ENCODE measurements at places on chromosomes 6 and 20.

GRCh38 chr6:10331334-10331968 lies 83.4 kb downstream of the TFAP2A start:
- DNase-seq: no peak

GRCh38 chr6:114169763-114170162 lies 173.1 kb downstream of the HS3ST5 start:
- no peak for DNase-seq

GRCh38 chr6:121430514-121431460 lies 4.7 kb upstream of the GJA1 start:
- DNase-seq: peak; percentile 46

DNA sequence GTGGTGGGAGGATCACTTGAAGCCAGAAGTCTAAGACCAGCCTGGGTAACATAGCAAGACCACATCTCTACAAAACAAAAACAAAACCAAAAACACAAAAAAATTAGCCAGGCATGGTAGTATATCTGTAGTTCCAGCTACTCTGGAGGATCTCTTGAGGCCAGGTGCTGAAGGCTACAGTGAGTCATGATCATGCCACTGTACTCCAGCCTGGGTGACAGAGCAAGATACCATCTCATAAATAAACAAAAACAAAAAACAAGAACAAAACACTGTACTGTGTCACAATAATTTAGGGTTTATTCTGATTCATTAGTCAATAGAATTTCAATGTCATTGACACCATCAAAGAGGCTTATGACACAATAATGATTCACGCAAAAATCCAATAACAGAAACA lies 1121.7 kb upstream of the MAP3K7 start:
- no peak for DNase-seq

GRCh38 chr6:28343898-28344677 lies 5.7 kb upstream of the ZKSCAN3 start:
- no peak for DNase-seq

DNA sequence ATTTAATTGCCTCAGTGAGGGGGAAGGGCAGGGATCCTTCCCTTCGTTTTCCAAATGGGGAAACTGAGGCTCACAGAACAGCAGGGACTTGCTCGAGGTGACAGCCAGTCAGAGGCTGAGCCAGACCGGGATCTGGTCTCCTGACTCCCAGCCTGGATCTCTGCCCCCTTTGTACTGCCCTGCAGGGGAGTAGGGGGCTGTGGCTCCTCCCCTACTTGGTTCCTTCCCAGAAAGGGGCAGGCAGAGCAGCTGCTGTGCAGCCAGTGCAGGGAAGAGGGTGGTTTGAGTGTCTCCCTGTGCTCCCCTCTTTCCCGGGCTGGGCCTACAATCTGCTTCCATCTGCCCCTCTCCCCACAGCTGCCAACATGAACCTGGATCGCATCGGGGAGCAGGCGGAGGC lies 37.6 kb downstream of the UQCC2 start:
- no peak for DNase-seq

DNA sequence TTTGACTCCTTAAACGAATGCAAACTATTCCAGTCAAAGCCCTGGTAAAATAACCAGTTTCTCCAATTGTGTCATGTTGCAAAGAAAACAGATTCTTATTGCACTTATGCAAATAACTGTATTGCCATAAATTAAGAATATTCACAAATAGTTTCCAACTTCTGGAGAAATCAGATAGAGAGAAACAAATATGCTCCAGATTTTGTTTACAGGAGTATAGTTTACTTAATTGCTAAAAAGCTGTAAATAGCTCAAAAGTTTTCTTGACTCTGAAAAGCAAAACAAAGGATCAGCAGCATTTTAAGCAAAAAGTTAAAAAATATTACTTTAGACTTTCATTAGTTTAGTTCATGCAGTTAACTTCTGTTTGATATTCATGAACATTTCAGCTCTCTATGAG lies 304.2 kb downstream of the PACRG start:
- DNase-seq: no peak

GRCh38 chr6:211871-212497 lies 80.3 kb upstream of the DUSP22 start:
- DNase-seq: no peak

- no peak for DNase-seq
Measured at GRCh38 chr6:11596640-11597237, 59.2 kb downstream of the TMEM170B start.

GRCh38 chr20:33320006-33320405 lies 37.0 kb downstream of the BPIFB1 start:
- no peak for DNase-seq

- peak; percentile 33 for DNase-seq
Measured at GRCh38 chr6:169074526-169074925, 179.1 kb downstream of the THBS2 start.
